Activated CD4-positive, alpha-beta memory T cell treated with anti-CD3 and anti-CD28 coated beads, Interleukin-2, amount 10 ng/mL, durations not matched to agents 7 days and 5 days (primary cell): ENCODE measurements at places on chromosomes 3 and 15.

- H3K36me3 ChIP-seq, result peaks cover 9% of the 10 kb centered on the region
- no peak for DNase-seq
- H3K4me3 ChIP-seq, result no peak overlapping the region
- peaks cover 2% of the 10 kb centered on the region for H3K27me3 ChIP-seq
Observed at GRCh38 chr3:32249184-32249782, 10.8 kb downstream of the CMTM8 start.

GRCh38 chr3:44070841-44071546 lies 170.7 kb upstream of the TOPAZ1 start:
- peaks cover 4% of the 10 kb centered on the region for H3K27me3 ChIP-seq
- H3K4me3 ChIP-seq, result no peak overlapping the region
- peaks cover 10% of the 10 kb centered on the region for H3K4me1 ChIP-seq
- H3K27ac ChIP-seq, result no peak overlapping the region
- H3K36me3 ChIP-seq, result no peaks in the 10 kb centered on the region

DNA sequence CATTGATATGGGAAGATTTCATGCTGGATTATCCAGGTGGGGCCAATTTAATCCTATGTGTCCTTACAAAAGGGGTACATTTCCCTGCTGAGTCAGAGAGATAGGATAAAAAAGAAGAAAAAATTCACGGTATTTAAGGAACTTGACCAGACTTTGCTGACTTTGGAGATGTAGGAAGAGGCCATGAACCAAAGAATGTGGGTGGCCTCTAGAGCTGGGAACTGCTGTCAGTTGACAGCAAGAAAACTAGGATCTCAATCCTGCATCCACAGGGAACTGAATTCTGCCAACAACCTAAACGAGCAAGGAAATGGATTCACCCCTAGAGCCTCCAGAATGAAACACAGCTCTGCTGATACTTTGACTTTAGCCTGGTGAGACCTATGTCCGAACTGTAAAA lies 148.1 kb upstream of the SLC24A5 start:
- no peaks in the 10 kb centered on the region for H3K36me3 ChIP-seq
- H3K27me3 ChIP-seq, result peaks cover 9% of the 10 kb centered on the region
- no peaks in the 10 kb centered on the region for H3K4me1 ChIP-seq
- no peak overlapping the region for H3K27ac ChIP-seq
- H3K4me3 ChIP-seq, result no peak overlapping the region
- no peak for DNase-seq

DNA sequence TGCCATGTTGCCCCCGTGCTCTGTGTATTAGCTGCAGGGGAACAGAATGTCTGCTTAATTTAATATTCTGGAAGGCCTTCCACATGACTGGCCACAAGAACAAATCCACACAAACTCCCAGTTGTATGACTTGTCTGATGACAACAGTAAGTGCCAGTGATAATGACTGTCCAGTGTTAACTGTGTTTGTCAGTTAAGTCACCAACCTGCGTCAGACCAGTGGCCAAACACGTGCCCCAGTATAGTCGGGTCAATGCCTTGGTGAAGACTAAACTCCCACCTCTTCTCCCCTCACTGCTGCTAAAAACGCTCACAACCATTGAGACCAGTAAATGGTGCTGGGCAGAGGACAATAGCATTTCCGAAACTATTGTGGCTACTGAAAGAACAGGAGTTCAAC lies 9.8 kb upstream of the ATP13A5 start:
- no peak overlapping the region for H3K4me3 ChIP-seq
- H3K27ac ChIP-seq, result no peak overlapping the region
- H3K4me1 ChIP-seq, result no peaks in the 10 kb centered on the region

DNA sequence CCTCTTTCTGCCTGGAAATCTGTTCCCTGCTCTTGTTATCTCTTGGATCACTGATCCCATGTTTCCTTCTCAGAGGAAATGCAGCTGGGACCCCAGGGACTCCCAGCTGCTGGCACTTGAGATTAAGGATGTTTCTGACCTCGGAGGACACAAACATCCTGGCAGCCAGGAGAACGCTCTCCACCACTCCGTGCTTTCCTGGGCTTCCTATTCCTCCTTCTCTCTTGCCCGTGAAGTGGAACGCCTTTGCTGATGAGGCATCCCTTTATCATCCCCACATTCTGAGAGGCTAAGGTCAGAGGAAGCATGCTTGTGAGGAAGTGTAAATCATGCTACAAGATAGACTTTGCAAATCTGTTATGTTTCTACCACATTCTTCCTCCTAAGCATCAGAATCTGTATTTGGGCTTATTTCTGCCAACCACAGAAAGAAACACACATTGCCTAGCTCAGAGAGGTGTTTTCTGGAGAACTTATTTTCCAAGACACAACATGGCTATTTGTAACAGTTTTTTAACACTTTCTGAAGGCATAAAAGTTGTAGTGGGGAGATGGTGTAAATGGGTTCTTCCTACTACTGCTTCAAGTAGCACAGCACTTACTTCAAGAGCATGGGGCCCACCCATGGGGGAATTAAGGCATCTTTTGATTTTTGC lies 25.6 kb upstream of the LDHAL6B start:
- peaks cover 9% of the 10 kb centered on the region for H3K36me3 ChIP-seq
- H3K27me3 ChIP-seq, result peaks cover 7% of the 10 kb centered on the region
- no peak overlapping the region for H3K27ac ChIP-seq
- DNase-seq, result no peak

DNA sequence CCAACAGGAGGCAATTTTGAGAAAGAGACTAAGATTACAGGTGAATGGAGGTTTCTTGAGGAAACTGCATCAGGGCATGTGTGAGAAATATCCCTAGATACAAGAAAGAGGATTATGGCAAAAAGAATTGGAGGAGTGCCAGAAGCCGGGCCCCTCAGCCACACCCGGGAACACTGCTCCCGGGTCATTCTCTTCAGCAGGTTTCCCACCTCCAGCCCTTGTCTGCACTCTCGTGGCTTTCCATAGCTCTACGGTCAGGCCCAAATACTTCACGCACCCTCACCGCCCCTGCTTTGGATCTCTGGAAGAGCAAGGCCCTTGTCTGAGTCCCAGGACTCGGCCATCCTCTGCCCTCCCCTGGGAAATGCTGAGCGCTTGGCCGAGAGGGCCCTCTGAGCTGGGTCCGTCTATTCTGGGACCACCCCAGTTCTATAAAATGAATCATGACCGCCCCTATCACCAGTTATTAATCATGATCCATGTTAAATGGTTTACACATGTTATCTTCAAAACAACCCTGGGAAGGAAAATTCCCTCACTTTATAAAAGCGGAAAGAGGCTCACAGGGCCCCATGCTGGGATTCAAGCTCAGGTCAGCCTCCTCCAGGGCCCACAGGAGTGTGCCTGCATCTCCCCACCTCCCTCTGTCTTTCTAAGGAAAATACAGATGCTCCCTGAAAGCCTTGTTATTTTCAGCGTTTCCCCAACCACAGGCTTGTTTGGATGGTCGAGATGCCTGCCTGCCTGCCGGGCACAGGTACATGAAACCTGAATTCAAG lies 38.8 kb upstream of the SPTBN5 start:
- H3K27ac ChIP-seq, result peak overlapping the region; percentile 99
- DNase-seq, result no peak

GRCh38 chr3:111112913-111113312 lies 41.3 kb downstream of the NECTIN3 start:
- H3K27me3 ChIP-seq, result no peaks in the 10 kb centered on the region
